ENCODE measurements at places on chromosomes 2 and 18. TPM values are rescaled to one million over a fixed set of nuclear protein-coding genes. Genes with fewer than 3 reads are reported as not detected.
A peak's percentile ranks its signal among the peaks of the same experiment; 100 is the strongest.

TNFRSF11A gene
- total RNA-seq = 0.66 TPM

DNAH7 gene
- 0.99 TPM for total RNA-seq

CHRND gene
- not detected for total RNA-seq

SIX3 gene
- not detected for total RNA-seq

BOLL gene
- not detected for total RNA-seq

BMP10 gene
- total RNA-seq = not detected

ANKRD29 gene
- total RNA-seq = 6.9 TPM

RFX8 gene
- 2.6 TPM for total RNA-seq

CROCC2 gene
- total RNA-seq = 0.51 TPM

- peak; percentile 52 for DNase-seq
- H3K27ac ChIP-seq = peak overlapping the region; percentile 66
- peaks cover 37% of the 10 kb centered on the region for H3K4me1 ChIP-seq
- H3K4me3 ChIP-seq = no peak overlapping the region
- no peaks in the 10 kb centered on the region for H3K27me3 ChIP-seq
These were observed 263.2 kb downstream of the LTBP1 start for GRCh38 chr2:33209976-33210375.

- DNase-seq = no peak
- no peaks in the 10 kb centered on the region for H3K4me1 ChIP-seq
- H3K27ac ChIP-seq = no peak overlapping the region
- no peaks in the 10 kb centered on the region for H3K36me3 ChIP-seq
- H3K4me3 ChIP-seq = no peak overlapping the region
These were observed 79.7 kb upstream of the ACAA2 start for GRCh38 chr18:49893036-49893435.

- no peak overlapping the region for H3K27ac ChIP-seq
- H3K27me3 ChIP-seq = peaks cover 13% of the 10 kb centered on the region
- H3K36me3 ChIP-seq = no peaks in the 10 kb centered on the region
- H3K4me3 ChIP-seq = no peak overlapping the region
These were observed 981 bp downstream of the RAMP1 start for GRCh38 chr2:237860273-237860935.

- no peaks in the 10 kb centered on the region for H3K36me3 ChIP-seq
- no peak overlapping the region for H3K27ac ChIP-seq
- H3K27me3 ChIP-seq = peaks cover 2% of the 10 kb centered on the region
These were observed 112.8 kb upstream of the NCK2 start for GRCh38 chr2:105631922-105632321.

DNA sequence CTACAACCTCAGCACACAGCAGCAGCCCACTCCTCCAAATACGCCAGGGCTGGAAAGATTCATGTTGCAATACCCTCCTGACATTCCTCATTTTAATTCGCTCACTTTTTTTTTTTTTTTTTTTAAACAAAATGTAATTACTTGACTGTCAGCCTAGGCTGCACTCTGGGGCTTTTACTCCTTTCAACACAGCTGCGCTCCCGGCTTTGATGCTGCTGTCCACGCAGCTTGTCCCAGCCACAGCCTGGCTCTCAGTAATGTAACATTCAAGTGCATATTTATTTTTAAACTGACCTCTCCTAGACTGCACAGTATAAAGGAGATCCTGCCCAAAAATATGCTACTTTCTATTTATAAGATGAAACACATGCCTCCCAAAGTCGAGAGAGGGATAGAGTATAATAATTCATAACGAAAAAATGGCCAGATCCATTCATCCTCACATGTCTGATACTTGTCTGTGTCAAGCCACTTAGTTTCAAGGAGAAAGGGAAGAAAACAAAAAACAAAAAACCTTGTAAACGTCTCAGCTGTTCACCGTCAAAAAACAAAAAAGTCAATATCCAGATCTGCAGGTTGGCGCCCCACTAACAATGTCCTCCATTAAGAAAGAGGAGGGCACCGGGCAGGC is 949 bp downstream of the CDC42EP3 start:
- no peaks in the 10 kb centered on the region for H3K27me3 ChIP-seq
- H3K36me3 ChIP-seq = peaks cover 2% of the 10 kb centered on the region
- peak; percentile 49 for DNase-seq
- H3K27ac ChIP-seq = peak overlapping the region; percentile 70
- peaks cover 2% of the 10 kb centered on the region for H3K4me1 ChIP-seq
- peak overlapping the region; percentile 84 for H3K4me3 ChIP-seq

DNA sequence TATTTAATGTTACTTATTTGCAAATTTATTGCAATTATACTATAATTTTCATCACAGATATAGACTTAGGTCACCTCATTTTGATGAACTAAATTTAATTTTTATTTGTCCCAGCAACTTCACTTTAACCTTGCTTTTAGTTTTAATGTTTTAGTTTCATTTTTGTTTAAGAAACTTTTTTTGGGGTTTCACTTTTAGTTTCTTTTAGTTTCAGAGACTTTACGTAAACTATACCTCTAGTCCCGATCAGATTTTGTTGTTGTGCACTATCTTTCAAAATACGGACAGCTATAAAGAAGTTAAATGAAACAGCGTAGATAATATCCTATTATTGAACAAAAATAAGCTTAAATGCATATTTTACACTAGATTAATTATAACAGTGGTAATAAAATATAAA is 460.5 kb downstream of the ERBB4 start:
- H3K27me3 ChIP-seq = no peaks in the 10 kb centered on the region
- H3K4me3 ChIP-seq = no peak overlapping the region
- H3K4me1 ChIP-seq = no peaks in the 10 kb centered on the region

DNA sequence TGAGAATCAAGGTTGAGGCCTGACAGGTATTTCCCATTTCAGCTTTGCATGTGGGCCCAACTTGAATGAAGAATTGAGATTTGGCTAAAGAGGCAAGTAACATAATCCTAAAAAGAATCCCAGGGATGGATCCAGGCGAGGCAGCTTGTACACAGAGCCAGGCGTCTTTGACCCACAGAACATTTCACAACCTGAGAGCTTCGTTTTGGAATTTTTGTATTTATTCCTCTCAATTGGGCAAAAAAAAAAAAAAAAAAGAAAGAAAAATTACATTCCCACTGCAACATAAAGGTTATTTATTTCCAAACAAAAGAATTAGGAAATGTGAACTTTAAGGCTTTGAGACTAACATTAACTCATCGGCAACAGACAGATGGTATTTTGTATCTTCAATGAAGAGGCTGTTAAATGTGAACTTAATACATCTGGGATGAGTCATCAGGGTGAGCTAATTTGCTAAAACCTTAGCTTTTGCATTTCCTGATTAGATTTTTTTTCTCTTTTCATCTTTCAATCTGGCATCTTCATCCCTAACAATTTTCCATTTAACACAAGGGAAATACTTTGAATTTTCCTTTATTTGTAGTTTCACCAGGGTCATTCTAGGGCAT is 478.5 kb upstream of the TNP1 start:
- H3K4me3 ChIP-seq = no peak overlapping the region
- no peaks in the 10 kb centered on the region for H3K36me3 ChIP-seq
- peak; percentile 93 for DNase-seq
- peaks cover 2% of the 10 kb centered on the region for H3K4me1 ChIP-seq
- H3K27me3 ChIP-seq = no peaks in the 10 kb centered on the region

DNA sequence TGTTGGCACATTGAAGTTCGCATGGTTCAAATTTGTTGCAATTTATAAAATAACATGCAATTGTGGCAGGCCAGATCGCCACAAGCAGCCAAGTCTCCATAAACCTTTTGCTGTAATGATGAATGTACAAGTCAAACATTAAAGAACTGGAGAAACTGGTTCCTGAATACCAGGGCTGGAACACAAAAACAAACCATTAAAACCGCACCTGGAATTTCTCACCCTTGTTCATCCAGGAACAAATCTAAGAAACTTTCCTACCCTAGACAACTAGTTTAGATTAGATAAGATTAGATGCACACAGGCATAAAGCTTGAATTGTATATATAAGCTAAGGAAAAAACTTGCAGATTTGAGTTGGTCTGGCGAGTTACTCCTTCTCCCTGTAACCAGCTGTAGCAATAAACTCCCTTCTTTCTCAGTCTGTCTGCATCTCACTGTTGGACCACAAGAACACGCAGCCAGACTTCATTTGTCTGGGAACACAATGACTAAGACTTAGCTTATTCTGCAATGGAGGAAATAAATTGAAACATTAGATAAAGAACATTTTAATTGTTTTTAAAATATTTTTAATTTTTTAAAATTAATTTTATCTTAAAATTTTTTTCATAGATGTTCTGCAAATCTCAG is 1835.5 kb upstream of the LRRTM1 start:
- H3K4me3 ChIP-seq = no peak overlapping the region
- no peak for DNase-seq
- H3K4me1 ChIP-seq = no peaks in the 10 kb centered on the region
- no peaks in the 10 kb centered on the region for H3K27me3 ChIP-seq

GRCh38 chr2:70854411-70854810 is 18.8 kb upstream of the CD207 start:
- H3K27ac ChIP-seq = no peak overlapping the region
- no peak for DNase-seq
- H3K4me3 ChIP-seq = no peak overlapping the region
- H3K36me3 ChIP-seq = no peaks in the 10 kb centered on the region
- H3K4me1 ChIP-seq = no peaks in the 10 kb centered on the region

Data from fibroblast of lung (primary cell).